OCI-LY7 (cell line): ENCODE measurements at places on chromosomes 12 and 14.

DNA sequence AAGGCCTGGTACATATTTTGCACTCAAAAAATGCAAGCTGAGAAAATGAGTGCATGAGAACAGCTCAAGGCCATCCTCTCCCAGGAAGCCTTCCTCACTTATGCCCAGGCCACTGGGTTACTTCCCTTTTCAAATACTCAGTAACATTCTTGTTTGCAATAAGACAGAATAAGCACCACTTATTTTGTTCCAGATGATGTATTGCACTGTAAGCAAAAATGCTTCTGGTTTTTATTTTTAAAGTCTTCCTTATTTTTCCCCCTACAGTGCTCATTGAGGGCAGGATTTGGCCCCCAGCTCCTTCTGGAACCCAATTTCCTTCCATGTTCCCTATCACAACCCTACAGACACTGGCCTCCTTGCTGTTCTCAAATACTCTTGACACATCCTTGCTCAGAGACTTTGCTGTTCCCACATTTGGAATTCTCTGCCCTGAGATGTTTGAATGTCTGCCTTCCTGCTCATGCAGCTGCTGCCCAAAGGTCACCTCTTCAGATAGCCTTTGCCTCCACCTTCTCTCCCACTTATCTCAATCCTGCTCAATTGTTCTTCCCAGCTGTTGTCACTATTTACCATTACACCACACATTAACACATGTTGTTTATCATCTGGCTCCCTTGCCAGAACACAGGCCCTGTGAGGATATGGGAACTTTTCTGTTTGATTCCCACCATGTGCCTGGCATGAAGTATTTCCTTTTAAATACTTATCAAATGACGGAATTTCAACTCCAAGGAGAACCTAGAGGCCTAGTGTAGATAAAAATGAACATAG, 49.9 kb downstream of the IFNG start:
- no peak for DNase-seq

DNA sequence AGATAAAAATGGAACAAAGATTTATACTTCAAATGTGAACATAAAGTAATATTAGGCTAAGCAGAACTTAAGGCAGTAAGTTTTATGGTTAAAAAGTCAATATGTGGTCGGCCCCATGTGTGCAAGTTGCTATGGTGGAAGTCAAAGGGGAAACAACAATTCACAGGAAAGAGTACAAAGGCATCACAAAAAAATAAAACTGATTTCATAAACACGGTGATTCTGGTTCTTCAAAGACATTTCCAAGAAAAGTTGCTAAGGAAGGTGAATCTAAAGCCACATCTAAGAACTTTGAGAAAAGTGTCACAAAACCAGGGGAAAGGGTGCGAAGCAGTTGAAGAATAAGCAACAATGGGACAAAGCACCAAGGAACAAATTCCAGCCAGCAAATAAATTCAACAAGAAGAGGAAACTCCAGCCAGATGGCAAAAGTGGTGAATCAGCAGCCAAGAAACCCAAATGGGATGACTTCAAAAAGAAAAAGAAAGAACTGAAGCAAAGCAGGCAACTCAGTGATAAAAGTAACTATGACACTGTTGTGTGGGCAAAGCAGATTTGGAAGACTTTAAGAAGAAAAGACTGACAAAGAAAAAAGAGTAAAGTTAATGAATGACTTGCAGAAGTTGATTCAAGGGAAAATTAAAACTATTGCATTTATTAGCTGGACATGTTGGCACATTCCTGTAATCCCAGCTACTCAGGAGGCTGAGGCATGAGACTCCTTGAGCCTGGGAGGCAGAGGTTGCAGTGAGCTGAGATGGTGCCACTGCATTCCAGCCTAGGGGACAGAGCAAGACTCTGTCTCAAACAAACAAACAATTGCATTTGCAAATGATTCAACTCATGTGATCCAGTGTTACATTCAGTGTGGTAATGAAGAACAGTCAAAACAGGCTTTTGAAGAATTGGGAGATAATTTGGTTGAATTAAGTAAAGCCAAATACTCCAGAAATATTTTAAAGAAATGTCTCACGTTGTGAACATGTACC, 19.5 kb downstream of the PTGDR start:
- no peak for DNase-seq

DNA sequence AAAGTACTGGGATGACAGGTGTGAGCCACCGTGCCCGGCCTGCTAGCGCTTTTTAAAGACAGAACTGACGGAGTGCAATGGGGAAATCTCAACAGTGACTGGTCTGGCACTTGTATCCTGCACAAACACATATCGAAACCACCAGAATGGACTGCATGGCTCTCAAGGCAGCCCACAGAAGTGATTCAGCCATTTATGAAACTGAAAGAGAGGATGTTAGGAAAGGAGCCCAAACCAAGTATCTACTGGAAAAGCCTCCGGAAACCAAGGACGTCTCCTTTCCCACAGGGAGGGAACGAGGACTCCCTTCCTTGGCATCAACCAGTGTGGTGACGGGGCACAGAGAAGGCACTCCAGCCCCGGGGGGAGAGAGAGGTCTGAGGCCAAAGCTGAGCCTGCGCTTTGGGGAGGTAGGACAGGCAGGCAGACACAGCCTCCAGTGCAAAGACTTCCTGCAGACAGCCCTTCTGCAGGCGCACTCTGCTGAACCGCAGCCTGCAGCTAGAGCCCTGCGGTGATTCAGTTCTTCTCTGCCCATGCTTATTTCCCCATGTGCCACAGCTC, 16.5 kb downstream of the SLC15A4 start:
- no peak for DNase-seq

DNA sequence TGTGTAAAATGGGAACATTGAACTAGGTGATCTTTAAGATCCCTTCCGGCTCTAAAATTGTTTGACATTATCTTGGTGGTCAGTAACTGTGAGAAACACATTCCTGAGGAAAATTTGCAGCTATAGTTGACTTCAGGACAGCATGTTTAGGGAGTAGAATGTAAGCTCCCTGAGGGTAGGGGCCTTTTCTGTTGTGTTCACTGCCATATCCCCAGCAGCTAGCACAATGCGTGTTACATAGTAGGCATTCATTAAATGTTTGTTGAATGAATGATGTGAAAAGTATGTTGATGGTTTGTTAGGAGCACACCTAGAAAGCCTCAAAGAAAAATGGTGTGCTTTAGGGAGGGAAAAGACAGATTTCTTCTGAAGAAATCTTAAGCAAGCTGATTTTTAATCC, 38.5 kb upstream of the KCNMB4 start:
- DNase-seq, result no peak

GRCh38 chr14:53622447-53622846, 334.2 kb downstream of the BMP4 start:
- DNase-seq, result no peak

DNA sequence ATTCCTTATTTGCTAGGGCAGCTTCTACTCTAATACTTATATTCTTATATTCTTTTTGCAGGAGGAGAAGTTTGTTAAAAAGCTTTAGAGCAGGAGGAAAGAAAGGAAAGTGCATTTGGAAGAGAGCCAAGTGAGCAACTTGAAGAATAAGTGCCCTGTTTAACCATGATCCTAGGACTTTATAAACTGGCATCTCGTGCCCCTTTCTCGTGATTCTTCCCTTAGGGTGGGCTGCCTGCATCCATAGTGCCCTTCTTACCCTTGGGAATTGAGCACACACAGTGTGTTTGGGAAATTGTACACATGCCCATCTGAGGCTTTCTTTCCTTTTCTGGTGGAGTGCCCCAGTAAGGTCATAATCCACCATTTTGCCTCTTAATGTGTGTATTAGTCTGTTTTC, 141.9 kb downstream of the NUBPL start:
- DNase-seq, result no peak

GRCh38 chr14:78135450-78135891, 34.7 kb upstream of the NRXN3 start:
- no peak for DNase-seq

- no peak for DNase-seq
Observed at GRCh38 chr12:130375296-130376287, 37.9 kb downstream of the PIWIL1 start.
